ENCODE measurements at places on chromosomes 6 and 20. TPM values are rescaled to one million over a fixed set of nuclear protein-coding genes. Genes with fewer than 3 reads are reported as not detected.

LPIN3 gene
- 20.4 TPM for total RNA-seq

JPH2 gene
- 3.4 TPM for total RNA-seq

DHX16 gene
- 23.8 TPM for total RNA-seq

DEFB113 gene
- total RNA-seq: not detected

ZSCAN31 gene
- total RNA-seq: 7.1 TPM

POU5F1 gene
- total RNA-seq: 1.9 TPM

SNAI1 gene
- 4.1 TPM for total RNA-seq

SOX18 gene
- total RNA-seq: 40.3 TPM

FBXL4 gene
- total RNA-seq: 20.7 TPM

LTB gene
- total RNA-seq: 10.3 TPM

FILIP1 gene
- 25.7 TPM for total RNA-seq

CDSN gene
- 0.61 TPM for total RNA-seq

PROCR gene
- total RNA-seq: 21.7 TPM

CUTA gene
- 175 TPM for total RNA-seq

HCK gene
- total RNA-seq: 30.8 TPM

CD93 gene
- 71.2 TPM for total RNA-seq

ERVFRD-1 gene
- total RNA-seq: not detected

MRPS26 gene
- total RNA-seq: 40.4 TPM

RIPOR3 gene
- 7.0 TPM for total RNA-seq

SPATS1 gene
- 0.45 TPM for total RNA-seq

All from left lung (tissue), 14 donors.